ENCODE measurements at places on chromosomes 12 and 14.

GRCh38 chr12:66118240-66118891, 12.2 kb downstream of the LLPH start:
- DNase-seq, result no peak

DNA sequence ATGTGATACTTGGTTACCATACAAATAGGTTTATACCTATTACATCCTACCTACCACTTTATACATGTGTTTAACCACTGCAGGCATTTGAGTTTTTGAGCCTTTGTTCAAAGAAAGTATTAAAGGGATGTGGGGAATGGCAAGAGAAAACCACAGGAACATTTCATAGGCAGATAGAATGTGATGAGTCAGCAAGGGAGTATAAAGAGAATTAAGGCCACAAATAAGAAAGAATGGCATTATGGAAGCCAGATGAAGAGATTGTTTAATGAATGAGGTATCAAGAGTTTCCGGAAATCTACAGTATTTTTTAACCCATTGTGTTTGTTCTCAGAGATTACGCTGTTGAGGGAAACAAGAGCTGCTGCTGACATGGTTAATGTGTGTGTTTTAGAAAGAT, 66.9 kb downstream of the METTL25 start:
- DNase-seq, result no peak

DNA sequence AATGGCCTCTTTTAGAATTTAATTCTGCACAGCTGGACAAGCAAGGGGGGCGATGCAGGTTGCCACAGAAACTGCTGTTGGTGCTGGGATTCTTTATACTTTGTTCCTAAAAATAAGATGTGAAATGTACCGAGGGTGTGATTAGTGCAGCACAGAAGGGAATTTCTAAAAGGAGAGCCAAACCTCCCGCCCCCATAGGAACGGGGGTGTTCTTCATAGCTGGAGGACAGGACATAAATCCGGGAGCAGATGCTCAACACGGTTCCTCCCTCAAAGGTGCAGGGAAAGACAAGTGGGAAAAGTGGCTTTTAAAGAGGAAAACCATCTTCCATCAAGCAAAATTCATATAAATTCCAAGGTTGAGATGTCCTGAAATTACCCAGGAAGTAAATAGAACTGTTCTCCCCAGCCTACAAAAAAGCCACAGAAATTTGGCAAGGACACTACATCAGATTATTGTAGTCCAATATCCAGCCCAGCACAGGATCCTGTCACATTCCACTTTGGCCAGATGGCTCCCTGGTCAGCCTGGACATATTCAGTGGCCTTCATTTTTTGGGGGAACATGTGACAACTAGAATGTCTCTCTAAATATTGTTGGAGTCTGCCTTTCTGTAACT, 51.4 kb upstream of the TMX1 start:
- DNase-seq, result no peak

- DNase-seq, result no peak
Observed at GRCh38 chr12:47409310-47409987, 296.4 kb downstream of the RPAP3 start.

DNA sequence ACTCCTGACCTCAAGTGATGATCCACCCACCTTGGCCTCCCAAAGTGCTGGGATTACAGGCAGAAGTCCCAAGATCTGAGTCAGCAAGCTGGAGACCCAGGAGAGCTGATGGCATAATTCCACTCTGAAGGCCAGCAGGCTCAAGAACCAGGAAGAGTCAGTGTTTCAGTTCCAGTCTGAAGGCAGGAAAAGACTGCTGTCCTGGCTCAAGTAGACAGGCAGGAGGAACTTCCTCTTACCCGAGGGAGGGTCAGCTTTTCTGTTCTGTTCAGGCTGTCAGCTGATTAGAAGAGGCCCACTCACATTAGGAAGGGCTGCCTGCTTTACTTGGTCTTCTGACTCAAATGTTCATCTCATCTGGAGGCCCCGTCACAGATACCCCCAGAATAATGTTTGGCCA, 206.0 kb upstream of the MYL2 start:
- no peak for DNase-seq

- DNase-seq, result no peak
Observed at GRCh38 chr12:21665816-21666215, 8.2 kb upstream of the LDHB start.

DNA sequence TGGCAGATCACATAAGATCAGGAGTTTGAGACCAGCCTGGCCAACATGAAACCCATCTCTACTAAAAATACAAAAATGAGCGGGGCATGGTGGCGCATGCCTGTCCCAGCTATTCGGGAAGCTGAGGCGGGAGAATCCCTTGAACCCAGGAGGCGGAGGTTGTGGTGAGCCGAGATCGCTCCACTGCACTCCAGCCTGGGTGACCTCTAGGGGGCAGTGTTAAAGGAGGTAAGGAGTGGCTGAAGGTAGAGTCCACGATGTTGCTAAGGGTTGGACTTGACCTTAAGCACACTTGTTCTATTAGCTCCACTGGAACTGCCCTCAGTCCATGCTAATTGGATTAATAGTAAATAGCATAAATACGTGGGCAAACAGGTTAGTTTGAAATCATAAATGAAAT, 62.4 kb upstream of the PSMC1 start:
- DNase-seq, result no peak

DNA sequence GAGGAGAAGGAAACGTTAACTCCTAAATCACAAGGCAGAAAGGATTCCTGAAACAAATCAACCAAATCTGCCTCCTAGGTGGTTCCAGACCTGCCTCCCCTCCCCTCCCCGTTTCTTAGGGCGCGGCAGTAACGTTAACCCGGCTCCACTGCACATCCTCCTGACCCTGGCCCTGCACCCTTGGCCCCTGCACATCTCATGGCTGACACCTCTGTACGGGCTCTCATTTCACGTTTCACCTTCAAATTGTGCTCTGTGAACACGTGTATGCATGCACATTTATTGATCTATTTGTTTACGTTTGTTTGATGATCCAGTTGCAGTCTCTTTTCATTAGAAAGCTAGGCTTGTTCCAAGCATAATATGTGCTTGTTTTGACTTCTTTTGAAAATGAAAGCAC, 358.1 kb downstream of the ADGRD1 start:
- DNase-seq, result no peak

GRCh38 chr14:92704821-92705220, 43.6 kb downstream of the LGMN start:
- DNase-seq, result no peak

DNA sequence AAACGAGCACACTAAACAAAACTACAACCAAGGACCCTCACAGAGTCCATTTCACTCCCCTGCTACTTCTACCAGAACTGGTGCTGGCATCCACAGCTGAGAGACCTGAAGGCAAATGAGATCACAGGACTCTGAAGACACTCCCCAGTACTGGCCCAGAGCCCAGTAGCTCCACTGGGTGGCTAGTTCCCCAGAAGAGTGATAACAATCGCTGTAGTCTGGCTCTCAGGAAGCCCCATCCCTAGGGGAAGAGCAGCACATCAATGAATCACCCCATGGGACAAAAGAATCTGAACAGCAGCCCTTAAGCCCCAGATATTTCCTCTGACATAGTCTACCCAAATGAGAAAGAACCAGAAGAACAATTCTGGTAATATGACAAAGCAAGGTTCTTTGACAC, 190.7 kb upstream of the BMP4 start:
- DNase-seq, result no peak

DNA sequence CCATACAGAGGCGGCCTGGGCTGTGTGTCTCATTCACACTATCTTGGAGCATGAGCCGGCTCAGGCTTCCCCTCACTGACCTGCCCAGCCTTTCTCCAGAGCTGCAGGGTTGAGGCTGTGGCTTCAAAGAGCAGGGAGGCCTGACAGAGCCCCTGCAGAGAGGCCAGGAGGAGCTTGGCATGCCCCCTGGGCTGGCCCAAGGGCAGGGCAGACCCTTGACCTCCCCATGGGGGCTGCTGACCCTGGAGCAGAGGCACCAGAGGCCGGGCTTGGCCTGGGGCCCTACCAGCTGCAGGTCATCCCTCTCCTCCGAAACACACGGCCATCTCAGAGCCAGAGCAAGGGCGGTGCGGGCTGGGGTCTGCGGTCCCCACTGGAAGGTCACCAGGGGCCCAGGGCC, 46.6 kb upstream of the FZD10 start:
- no peak for DNase-seq

DNA sequence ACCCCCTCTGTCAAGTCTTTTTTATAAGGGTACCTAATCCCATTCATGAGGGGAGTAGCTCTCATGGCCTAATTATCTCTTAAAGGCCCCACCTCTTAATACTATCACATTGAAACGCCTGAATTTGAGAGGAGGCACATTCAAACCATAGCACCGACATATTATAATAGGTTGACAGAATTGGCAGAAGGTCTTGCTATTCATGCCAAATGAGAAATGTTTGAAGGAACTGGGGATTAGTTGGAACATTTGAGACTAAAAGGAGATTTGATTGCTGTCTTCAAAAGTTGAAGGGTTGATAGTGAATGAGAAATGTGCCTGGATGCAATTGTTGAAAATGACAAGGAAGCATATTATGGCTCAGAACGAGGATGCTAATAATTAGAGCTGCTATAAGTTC, 331.1 kb downstream of the ATP23 start:
- no peak for DNase-seq

- DNase-seq, result no peak
Observed at GRCh38 chr12:13465635-13466034, 269.1 kb downstream of the EMP1 start.

DNA sequence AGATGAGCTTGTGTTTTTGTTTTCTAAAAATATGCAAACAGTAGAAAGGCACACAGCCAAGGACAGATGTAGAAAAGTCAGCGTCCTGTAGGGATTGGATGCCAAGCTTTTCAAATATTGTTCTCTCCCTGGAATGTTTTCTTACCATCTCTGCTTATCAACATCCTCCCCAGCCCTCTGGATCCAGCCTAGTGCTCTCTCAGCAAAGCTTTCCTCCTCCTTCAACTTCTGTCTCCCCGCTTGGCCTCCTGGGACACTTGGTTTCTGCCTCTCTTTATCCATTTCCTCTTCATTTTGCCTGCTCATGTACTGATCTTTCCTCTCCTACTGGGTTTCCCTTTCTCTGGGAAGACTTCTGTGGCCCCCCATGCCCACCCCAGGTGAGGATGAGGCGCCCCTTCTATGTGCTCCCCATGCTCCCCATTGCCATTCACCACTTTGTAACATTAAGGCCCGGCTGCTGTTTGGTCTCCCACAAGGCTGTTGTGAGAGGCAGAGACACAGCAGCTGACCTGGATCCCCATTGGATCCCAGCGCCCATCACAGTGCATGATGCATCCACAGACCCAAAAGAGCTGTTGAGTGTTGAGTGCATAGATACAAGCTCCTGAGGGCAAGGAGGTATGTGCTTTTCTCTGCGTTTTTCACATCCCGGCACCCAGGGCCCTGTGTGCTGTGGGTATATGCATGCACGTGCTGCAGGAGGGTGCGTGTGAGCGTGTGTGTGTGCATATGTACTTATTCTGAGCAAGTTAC, 38.2 kb downstream of the EVL start:
- DNase-seq, result no peak

DNA sequence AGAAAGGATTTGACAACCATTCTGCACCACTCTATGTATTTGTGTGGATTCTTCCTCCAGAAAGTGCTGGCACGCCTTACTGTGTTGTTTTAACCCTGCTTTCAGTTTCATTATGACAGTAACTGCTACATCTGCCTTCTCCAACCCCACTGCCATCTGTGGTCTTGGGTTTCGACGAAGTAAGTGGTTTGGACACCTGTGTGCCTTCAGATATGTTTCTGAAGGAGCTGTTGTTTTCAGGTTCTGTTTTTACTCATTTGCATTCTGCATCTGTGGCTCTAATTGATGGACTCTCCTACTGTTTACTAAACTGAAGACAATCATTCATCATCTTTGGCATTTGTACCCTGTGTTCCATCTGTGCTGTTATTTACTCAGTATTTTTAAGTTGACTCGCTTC, 4.1 kb downstream of the TSHR start:
- DNase-seq, result no peak

- no peak for DNase-seq
Observed at GRCh38 chr14:49614196-49614595, 6.2 kb downstream of the RPL36AL start.

- no peak for DNase-seq
Observed at GRCh38 chr12:108905725-108906124, 25.8 kb downstream of the DAO start.

Data from T-helper 9 cell (primary cell).